ENCODE measurements at places on chromosomes 2 and 18.

GRCh38 chr2:234133004-234133403, 82.5 kb downstream of the SPP2 start:
- peak; percentile 93 for DNase-seq

DNA sequence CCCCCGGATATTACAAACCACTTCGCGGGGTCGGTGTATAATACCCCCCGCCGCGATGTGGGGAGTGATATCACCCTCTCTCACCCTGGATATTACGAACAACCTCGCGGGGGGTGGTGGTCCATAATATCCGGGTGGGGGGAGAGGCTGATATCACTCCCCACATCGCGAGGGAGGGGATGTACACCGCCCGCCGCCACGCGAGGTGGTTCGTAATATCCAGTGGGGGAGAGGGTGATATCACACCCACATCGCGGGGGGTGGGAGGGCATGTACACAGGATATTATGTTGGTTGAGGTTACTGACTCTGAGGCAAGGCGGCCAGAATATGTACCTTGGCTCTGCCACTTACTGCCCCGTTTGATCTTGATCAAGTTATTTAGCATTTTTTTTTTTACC, 14.8 kb upstream of the CWC22 start:
- no peak for DNase-seq

DNA sequence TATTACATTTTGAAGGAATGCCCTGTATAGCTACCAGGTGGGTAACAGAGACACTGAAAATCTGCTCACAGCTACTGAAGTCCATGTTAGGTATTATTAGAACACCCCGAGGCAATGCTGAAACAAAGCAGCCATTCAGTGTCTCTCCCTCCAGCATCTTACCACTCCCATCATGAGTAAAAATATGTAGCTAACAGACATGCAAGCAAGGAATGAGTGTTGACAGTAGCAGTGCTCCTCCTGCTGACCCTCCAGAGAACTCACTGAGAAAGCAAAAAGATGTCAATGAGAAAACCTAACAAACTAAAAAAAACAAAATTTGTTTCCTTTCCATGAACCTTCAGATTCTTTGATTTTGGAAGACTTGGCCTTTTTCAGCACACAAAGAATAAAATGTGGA, 393.9 kb downstream of the LRRTM1 start:
- DNase-seq = peak; percentile 0

- DNase-seq = no peak
These were observed 175.9 kb upstream of the ITGA4 start for GRCh38 chr2:181281206-181281832.

DNA sequence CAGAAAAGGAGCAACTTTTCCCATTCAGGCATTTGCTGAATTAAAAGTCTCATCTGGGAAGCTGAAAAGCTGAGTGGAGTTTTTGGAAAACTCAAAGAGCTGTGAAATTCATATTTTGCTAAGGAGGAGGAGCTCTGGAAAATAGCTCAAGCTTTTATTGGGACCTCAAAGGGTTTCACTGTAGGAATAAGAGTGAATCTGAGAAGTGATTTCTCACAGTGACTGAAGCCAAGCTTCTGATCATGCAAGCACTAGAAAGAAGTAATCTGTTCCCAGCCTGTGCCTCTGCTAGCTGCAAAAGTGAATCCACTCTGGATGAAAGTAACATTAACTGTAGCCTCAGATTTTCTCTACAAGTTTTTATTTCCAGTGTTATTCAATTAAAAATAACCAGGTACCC, 283.3 kb downstream of the PTPRM start:
- DNase-seq = no peak

DNA sequence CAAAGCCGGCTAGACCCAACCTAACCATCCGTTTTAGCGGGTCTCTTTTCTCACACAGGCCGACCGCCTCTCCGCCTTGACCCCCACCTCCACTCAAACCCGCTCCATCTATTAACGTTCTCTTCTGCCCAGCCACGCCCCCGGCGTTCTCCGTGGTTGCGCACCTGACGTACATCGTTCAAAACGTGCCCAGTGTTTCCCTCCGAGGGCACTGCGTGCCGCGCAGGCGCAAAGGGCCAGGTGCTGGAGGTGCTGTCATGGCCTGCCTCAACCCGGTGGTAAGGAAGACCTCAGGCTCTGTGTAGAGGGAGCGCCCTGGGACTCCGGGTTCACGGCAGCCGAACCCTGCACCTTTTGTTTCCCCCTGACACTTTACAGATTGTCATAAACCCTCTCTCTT, at the start of gene GTF2A1L:
TSS of gene GTF2A1L (plus strand) at position 239 of the 400 bp plus-strand sequence. CDS start at position 258, 19 bp downstream.
- DNase-seq = no peak

- peak; percentile 80 for DNase-seq
These were observed 6.7 kb downstream of the SP9 start for GRCh38 chr2:174341293-174341994.

GRCh38 chr2:157355618-157356017, 30.0 kb upstream of the ERMN start:
- peak; percentile 48 for DNase-seq

GRCh38 chr2:214710729-214711128, 98.8 kb downstream of the BARD1 start:
- DNase-seq = no peak

DNA sequence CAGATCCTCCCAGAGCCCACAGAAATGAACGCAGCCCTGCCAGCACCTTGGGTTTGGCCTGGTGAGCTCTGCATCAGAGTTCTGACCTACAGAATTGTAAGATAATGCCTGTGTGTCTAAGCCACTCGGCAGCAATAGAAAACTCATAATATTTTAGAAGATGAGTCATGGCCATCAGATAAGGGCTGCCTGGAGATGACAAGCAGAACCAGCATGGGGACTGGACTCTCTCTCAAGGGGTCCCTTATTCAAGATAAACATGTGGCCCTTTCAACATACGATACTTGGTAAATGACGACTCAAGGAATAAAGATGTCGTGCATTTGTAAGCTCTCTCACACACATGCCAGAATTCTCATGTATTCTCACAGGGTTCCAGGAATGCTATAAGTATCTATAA, 8.5 kb upstream of the AGAP1 start:
- DNase-seq = no peak

Data from fibroblast of skin of scalp (primary cell).